ENCODE measurements at places on chromosomes 4 and X. TPM values are rescaled to one million over a fixed set of nuclear protein-coding genes. Genes with fewer than 3 reads are reported as not detected.

- DNase-seq = no peak
Observed at GRCh38 chrX:103488332-103488731, 31.0 kb downstream of the RAB40A start.

HNRNPH2 gene
- 47.9 TPM for polyA plus RNA-seq

GRCh38 chr4:98662626-98663225 is 4.3 kb upstream of the TSPAN5 start:
- DNase-seq = no peak

DNA sequence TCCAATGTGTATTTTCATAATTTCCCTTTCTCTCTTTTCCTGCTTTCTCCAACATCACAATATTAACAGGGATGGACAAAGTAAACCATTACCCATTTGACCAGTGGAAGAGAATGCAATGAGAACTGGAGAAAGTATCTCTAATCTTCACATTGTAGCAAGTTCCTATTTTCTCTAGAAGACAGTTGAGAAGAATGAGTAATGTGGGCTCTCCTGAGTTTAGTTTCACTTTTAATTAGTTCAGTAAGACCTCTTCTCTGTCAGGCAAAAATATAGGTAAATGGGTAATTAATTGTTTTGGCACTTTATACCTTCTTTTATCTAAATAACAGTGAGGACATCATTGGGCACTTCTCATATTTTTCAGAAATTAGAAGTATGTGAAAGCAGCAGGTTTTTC is 602.0 kb downstream of the GLUD2 start:
- DNase-seq = no peak

GRCh38 chr4:183098019-183098722 is 886 bp upstream of the WWC2 start:
- DNase-seq = no peak

GAGE12J gene
- not detected for polyA plus RNA-seq

DNA sequence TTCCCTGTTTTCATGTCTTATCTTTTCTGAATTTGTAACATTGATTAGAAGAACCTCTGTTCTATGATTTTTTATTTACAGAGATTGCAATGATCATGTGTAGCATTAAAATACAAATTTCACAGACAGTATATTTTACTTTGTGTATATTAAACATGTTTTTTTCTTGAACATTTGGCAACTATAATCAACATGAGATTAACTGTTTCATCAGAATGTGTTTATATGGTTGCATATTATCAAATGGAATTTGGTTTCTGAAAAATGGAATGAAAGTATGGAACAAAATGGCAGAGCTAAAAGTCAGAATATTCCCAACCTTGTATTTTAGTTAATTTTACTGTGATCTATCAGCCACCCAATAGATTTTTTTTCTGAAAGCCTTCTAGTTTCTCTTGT is 19.9 kb downstream of the ARSJ start:
- no peak for DNase-seq

GRCh38 chrX:139058831-139059495 is 347.4 kb upstream of the FGF13 start:
- DNase-seq = no peak

PABPC1L2B gene
- not detected for polyA plus RNA-seq

- no peak for DNase-seq
Observed at GRCh38 chrX:26032111-26032912, 105.8 kb upstream of the MAGEB18 start.

- DNase-seq = no peak
Observed at GRCh38 chr4:151810476-151810875, 49.7 kb upstream of the GATB start.

SLC2A9 gene
- polyA plus RNA-seq = 43.5 TPM

PLAC1 gene
- polyA plus RNA-seq = 13.7 TPM

DNA sequence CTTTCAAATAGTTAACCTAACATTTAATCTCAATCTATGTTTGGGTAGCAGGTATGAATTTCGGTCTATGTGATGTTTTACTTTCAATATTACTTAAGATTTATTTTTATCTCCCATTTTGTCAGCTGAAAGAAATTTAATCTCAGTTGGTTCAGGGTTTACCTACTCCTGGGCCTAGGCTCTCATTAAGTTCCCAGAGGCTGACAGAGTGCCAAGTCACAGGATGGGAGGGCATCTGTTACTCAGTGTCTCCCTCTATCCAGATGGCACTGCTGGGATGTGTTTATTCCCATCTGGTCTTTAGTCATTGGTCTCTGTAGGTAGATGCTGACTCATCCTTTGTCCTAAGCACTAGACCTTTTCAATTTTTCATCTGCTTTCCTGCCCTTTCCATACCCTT is 129.4 kb upstream of the ARSJ start:
- peak; percentile 32 for DNase-seq

- no peak for DNase-seq
Observed at GRCh38 chr4:183416879-183417755, 27.3 kb upstream of the CDKN2AIP start.

Measured in keratinocyte (primary cell).